Pericardium fibroblast (primary cell): ENCODE measurements at places on chromosomes 6 and 20. TPM values are rescaled to one million over a fixed set of nuclear protein-coding genes. Genes with fewer than 3 reads are reported as not detected.

DLL1 gene
- total RNA-seq, result 1.8 TPM in 1 of 2 replicates, not detected in the other

LY6G5B gene
- 1.0 and 1.2 TPM in 2 replicates for total RNA-seq

KCNQ5 gene
- 0.17 and 1.2 TPM in 2 replicates for total RNA-seq

NMBR gene
- total RNA-seq, result not detected in 2 replicates

OPRM1 gene
- total RNA-seq, result not detected in 2 replicates
